Stimulated activated CD8-positive, alpha-beta memory T cell treated with anti-CD3 and anti-CD28 coated beads, Interleukin-7, amount 100 ng/mL, for 48 hours (primary cell): ENCODE measurements at places on chromosomes 12 and 14.

DNA sequence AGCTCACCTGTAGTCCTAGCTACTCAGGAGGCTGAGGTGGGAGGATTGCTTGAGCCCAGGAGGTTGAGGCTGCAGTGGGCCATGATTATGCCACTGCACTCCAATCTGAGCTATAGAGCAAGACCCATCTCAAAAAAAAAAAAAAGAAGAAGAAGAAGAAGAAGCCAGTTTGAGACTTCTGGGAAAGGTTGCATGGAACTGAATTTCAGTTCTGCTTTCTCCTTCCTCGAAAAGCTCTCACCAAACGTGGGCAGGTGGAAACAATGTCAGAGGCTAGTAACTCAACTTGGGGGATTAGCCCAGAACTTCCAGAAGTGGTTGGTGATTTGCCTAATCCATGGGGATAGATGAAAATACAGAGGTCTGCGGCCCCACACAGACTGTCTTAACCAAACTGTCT is 18.7 kb downstream of the FLVCR2 start:
- DNase-seq, result no peak

DNA sequence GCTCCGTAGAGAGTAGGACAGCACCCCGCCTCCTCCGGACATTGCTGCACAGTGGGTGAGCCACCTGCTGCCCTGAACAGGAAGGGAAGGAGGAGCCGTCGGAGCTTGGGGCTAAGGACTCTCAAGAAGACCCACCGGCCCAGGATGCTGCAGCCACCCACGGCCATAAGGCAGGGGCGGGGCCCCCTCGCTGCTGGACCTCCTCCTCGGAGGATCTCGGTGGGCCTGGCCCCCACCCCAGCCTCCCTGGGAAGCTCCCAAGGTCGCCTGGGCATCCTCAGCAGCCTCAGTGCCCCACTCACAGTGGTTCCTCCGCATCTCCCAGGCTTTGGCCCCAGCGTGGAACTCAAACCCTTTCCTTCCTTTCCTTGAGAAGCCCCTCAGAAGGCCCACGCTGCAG is 68.6 kb upstream of the DIO3 start:
- DNase-seq, result no peak

GRCh38 chr12:68344126-68344525 is 12.0 kb upstream of the MDM1 start:
- DNase-seq, result no peak

DNA sequence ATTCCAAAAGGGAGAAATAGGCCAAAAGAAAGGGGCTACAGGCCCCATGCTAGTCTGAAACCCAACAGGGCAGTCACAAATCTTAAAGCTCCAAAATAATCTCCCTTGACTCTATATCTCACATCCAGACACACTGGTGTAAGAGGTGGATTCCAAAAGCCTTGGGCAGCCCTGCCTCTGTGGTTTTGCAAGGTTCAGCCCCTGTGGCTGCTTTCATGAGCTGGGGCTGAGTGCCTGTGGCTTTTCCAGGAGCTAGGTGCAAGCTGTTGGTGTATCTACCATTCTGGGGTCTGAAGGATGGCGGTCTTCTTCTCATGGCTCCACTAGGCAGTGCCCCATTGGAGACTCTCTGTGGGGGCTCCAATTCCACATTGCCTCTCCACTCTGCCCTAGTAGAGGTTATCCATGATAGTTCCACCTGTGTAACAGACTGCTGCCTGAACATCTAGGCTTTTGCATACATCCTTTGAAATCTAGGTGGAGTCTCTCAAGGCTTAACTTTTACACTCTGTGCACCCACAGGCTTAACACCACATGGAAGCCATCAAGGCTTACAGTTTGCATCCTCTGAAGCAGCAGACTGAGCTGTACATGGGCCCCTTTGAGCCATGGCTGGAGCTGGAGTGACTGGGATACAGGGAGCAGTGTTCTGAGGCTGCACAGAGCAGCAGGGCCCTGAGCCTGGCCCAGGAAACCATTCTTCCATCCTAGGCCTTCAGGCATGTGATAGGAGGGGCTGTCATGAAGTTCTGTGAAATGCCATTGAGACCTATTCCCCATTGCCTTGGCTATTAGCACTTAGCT is 66.5 kb upstream of the ABCD2 start:
- DNase-seq, result no peak

GRCh38 chr12:130835011-130835410 is 4.0 kb downstream of the STX2 start:
- DNase-seq, result no peak

- DNase-seq, result no peak
These were observed 95.4 kb downstream of the NKX2-1 start for GRCh38 chr14:36424478-36425102.

DNA sequence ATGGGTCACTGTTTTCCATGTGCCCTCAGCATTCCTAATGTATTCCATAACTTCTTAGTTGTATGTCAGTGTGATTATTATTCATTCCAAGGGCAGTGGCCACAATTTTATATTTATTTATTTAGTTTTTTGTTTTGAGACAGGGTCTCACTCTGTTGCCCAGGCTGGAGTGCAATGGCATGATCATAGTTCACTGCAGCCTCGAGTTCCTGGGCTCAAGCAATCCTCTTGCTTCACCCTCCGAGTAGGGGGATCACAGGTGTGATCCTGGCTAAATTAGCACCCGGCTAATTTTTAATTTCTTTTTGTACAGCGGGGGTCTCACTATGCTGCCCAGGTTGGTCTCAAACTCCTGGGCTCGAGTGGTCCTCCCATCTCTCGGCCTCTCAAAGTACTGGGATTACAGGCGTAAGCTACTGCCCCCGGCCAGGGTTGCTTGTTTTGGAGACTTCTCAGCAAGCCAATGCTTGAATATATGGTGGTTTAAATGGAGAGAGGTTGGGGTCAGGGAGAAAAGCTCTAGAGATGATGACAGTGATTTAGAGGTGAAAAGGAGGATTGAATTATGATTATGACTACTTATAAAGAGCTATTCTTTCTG is 7.6 kb downstream of the GPRC5A start:
- no peak for DNase-seq

DNA sequence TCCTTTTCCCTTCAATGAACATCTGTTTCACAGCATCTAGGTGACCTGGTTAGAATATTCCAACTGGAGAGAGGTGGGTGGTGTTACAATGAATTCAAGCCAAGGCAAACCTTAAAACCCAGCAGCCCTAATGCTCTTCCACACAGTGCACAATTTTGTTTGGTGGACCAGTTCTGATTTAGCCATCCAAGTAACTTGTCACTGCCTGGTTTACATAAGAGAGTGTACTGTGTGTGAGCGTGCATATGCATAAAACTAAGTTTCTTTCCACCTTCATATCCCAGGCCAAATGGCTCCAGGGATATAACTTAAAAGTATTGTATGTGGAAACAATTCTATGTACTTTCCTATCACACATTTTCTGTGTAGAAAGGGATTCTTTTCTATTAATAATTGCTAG is 200.4 kb upstream of the FAR2 start:
- no peak for DNase-seq

GRCh38 chr12:27808841-27809240 is 28.8 kb upstream of the MANSC4 start:
- no peak for DNase-seq

- no peak for DNase-seq
These were observed 246.0 kb downstream of the BMP4 start for GRCh38 chr14:53710615-53711014.

GRCh38 chr14:26811756-26812305 is 214.0 kb upstream of the NOVA1 start:
- no peak for DNase-seq

- no peak for DNase-seq
These were observed 226.2 kb upstream of the LHX5 start for GRCh38 chr12:113697651-113698509.

DNA sequence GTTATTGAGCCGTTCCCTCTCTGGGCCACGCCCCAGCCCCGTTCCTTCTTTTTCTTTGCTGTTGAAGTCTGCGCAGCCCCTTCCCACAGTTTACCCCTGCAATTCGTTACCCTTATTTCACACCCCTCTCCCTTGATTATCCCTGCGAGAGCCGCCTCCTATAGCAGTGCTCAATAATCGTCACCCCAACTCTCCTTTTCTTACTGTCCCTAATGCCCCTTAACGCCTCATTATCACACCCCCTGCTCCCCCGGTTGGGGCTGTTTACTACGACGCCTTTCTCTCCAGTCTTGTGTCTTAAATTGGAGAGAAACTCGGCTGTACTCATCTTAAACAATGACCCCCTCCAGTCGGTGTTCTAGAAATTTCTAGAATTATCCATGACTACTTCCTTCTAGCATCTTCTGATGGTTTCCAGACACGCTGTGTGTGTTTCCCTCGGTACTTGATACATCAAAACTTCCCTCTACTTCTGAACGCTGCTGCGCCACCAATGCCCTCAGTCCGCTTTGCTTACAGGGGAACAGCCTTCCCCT is 713 bp upstream of the FBXL14 start:
- no peak for DNase-seq

DNA sequence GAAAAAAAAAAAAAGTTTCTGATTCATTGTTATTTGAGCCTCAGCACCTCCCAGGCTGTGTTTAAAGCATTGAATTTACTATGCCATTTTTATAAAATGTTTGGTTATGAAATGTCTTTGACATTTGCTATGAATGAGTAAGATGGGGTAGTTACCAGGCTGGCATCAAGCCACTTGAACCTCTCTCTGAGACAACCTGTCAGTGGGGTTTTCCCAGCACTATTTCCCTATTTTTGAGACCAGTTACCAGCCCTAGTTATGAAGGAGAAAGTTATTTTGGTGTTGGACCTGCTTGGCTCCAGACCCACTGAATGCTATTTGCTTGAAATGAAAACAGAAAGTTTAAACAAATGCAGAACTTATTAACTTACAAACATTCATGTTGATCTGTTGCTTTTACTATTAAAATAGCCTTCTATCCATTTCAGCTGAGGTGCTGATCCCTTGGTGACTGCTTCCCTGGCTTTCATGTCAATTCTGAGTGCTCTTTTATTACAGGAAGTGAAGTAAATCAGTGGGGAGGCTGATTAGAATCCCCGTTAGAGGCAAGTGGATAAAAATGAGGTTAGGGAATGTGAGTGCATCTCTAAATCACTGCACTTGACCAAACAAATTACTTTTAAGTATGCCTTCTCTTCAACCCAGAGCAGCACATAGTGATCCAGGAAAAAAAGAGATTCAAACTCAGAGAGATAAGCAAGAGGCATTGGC is 37.8 kb downstream of the LLPH start:
- no peak for DNase-seq

GRCh38 chr14:28515571-28515970 is 251.0 kb upstream of the FOXG1 start:
- no peak for DNase-seq

DNA sequence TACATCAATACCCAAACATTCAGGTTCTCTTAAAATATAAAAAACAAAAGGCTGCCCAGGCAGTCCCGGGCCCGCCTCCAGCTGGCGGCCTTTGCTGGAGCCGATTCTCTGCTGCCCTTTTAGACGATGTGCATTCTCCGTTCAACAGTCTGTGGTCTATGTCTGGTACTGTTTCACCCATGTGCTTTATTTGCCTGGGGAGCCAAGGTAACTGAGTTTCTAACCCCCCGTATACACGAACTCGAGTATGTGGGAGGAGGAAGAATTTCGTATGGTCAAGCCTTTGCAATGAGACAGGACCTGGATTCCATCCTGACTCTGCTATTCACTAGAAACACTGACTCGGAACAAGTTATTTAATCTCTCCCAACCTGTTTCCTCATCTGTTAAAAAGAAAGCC is 54.1 kb upstream of the GPR68 start:
- DNase-seq, result no peak

- DNase-seq, result peak; percentile 26
These were observed 69.4 kb downstream of the ATXN2 start for GRCh38 chr12:111529424-111530368.

DNA sequence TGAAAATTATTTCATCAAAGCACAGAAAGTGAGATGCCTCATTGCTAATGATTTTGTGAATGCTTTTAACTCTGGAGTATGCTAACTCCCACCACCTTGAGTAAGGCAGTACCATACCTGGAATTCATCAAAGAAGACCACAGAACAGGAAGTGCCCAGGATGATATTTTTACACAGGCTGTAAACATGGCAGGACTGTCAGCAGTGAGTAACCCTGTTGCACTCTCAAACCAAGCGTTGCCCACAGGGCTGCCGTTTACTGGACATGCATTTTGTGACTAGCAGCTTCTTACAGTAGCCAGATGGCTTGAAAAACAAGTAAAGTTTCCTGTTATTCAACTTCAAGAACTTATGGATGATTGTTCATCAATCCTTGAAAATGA is 42.4 kb downstream of the RALGAPA1 start:
- DNase-seq, result no peak

- DNase-seq, result no peak
These were observed 232.6 kb downstream of the EFCAB11 start for GRCh38 chr14:89721956-89722355.

DNA sequence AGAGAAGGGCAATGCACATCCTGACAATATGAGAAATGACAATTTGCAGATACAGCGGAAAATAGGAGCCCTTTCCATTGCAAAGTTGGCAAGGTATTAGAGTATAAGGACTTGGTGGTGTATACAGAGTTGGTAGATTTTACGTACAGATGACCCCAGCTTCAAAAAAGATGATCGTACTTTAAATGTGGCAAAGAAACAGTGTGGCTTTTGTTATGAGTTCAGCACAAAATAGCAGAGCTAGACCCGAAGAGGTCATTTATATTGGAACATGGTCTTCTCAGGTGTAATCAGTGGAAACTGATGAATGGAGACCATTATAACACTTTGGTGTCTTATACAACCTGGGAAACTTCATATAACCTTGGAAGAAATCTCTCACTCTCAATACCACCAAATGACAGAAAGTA is 2.3 kb downstream of the CLEC2B start:
- no peak for DNase-seq

GRCh38 chr12:42020226-42020625 is 124.4 kb downstream of the GXYLT1 start:
- DNase-seq, result no peak

DNA sequence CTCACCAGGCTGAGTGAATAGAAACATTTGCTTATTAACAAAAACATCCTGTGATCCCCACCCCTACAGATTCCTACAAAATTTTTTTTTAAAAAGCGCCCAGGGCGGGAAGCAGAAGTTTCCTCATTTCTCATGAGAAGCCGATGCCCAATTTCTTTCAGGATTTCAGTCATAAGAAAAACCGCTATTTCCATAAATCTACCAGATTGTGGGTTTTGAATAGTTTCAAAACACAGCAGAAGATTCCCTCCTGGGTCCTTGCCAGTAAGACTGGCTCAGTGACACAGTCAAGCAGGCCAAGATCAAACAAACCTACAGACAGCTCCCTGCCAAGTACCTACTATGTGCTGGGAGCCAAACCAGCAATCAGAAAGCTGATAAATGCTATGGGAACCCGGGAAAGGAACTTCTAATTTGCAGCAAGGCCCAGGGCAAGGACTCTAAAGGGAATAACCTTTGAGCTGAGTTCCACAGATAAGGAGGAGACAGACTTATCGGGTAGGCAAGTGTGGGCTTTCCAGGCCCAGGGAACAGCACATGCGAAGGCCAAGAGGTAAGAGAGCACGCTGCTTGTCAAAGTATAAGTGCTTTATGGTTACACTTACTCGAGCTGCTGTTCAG is 68.7 kb downstream of the CCDC88C start:
- no peak for DNase-seq

GRCh38 chr14:71632440-71632946 is 299.7 kb upstream of the RGS6 start:
- DNase-seq, result no peak

- no peak for DNase-seq
These were observed 10.5 kb upstream of the KRT73 start for GRCh38 chr12:52628841-52629240.
